ENCODE measurements at places on chromosomes 13 and 19.
A peak's percentile ranks its signal among the peaks of the same experiment; 100 is the strongest.

- no peak for DNase-seq
These were observed 42.5 kb upstream of the INTS6 start for GRCh38 chr13:51495316-51495715.

GRCh38 chr19:9586764-9587163 is 2.5 kb upstream of the ZNF121 start:
- no peak overlapping the region for H3K27ac ChIP-seq
- H3K4me1 ChIP-seq = peaks cover 14% of the 10 kb centered on the region
- DNase-seq = peak; percentile 93
- H3K4me3 ChIP-seq = no peak overlapping the region
- H3K27me3 ChIP-seq = peaks cover 2% of the 10 kb centered on the region

- H3K4me3 ChIP-seq = no peak overlapping the region
- DNase-seq = no peak
- H3K4me1 ChIP-seq = peaks cover 10% of the 10 kb centered on the region
- no peaks in the 10 kb centered on the region for H3K27me3 ChIP-seq
These were observed 305.2 kb downstream of the MTUS2 start for GRCh38 chr13:29125191-29125933.

DNA sequence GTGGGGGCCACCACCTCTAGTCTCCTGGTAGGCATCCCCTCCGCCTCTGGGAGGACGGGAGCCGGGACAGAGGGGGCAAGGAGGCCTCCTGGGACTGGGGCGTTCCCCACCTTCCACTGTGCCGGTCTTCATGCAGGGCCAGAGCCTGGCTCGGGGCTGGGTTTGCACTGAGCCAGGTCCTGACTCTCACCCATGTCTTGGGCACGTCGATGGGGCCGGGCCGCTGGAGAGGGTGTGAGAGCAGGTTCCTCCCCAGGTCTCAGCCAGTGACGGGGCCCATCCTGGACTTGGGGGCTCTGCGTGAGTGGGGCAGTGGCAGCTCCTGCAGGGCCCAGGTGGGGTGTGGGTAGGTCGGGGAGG is 26.6 kb downstream of the ATP11A start:
- H3K4me1 ChIP-seq = peaks cover 16% of the 10 kb centered on the region
- DNase-seq = no peak
- no peak overlapping the region for H3K27ac ChIP-seq
- no peaks in the 10 kb centered on the region for H3K27me3 ChIP-seq
- H3K4me3 ChIP-seq = no peak overlapping the region
- peaks cover 6% of the 10 kb centered on the region for H3K36me3 ChIP-seq

GRCh38 chr13:23705583-23705982 is 135.4 kb downstream of the TNFRSF19 start:
- no peaks in the 10 kb centered on the region for H3K27me3 ChIP-seq
- H3K27ac ChIP-seq = no peak overlapping the region
- no peaks in the 10 kb centered on the region for H3K4me1 ChIP-seq

- peaks cover 3% of the 10 kb centered on the region for H3K36me3 ChIP-seq
- peak within 1 kb of the TSS; percentile 36 for H3K27ac ChIP-seq
- H3K4me1 ChIP-seq = peaks cover 46% of the 10 kb centered on the region
- peak within 1 kb of the TSS; percentile 81 for H3K4me3 ChIP-seq
- no peaks in the 10 kb centered on the region for H3K27me3 ChIP-seq
These were observed at the start of gene KCNK6 for GRCh38 chr19:38319421-38320258. Gene KCNK6 (plus strand): TSS chr19:38319845. CDS start chr19:38319951, 106 bp downstream.

GRCh38 chr13:44989071-44989889 is at the start of the genes GPALPP1 and NUFIP1:
Gene GPALPP1 (plus strand): TSS chr13:44989538. CDS start chr13:44989655, 117 bp downstream.
Gene NUFIP1 (minus strand): TSS chr13:44989471. CDS start chr13:44989436, 35 bp downstream.
- H3K27me3 ChIP-seq = no peaks in the 10 kb centered on the region

DNA sequence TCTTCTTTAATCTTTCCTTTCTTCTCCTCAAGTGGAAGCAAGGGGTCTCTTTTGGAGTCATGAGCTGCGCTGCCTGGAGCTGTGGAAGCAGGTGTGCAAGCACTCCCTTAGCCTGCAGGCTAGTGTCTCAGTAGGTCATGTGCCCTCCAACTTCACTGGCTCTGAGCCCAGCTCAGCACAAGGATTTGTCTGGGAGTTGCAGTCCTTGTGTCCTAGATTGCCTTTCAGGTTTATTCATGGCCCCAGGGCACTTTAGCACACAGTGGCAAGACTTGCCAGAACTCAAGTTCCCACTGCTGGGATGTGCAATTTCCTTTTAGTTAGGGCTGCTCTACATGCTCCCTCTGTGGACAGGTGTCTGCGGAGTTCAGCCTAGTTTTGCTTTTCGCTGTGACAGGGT is 211.7 kb downstream of the LIG4 start:
- DNase-seq = no peak
- H3K4me1 ChIP-seq = no peaks in the 10 kb centered on the region
- H3K27me3 ChIP-seq = no peaks in the 10 kb centered on the region
- H3K4me3 ChIP-seq = no peak overlapping the region

GRCh38 chr13:82477436-82477835 is 1404.8 kb downstream of the SLITRK1 start:
- no peak overlapping the region for H3K27ac ChIP-seq
- no peak overlapping the region for H3K4me3 ChIP-seq
- DNase-seq = no peak
- H3K27me3 ChIP-seq = no peaks in the 10 kb centered on the region

DNA sequence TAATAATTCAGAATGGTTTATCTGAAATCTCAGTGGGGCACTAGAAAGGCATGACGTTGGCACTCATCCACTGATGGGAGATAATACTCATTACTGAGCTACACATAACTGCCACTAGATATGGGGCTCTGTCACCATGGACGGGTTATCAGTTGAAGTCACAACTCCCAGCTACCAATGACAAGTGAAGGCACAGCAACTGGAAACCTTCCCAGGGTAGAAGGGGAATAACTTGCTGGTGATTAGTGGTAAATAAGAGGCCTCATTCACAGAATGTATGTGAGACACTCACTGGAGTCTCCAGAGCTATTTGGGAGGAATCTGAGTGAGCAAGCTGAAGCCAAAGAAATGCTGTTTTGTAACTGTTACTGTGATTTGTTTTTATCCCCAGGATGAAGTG is 249.6 kb downstream of the ENOX1 start:
- H3K4me1 ChIP-seq = no peaks in the 10 kb centered on the region
- DNase-seq = no peak
- H3K27me3 ChIP-seq = no peaks in the 10 kb centered on the region

GRCh38 chr13:80900561-80900960 is 559.6 kb upstream of the SPRY2 start:
- H3K36me3 ChIP-seq = no peaks in the 10 kb centered on the region
- no peak overlapping the region for H3K4me3 ChIP-seq
- no peaks in the 10 kb centered on the region for H3K4me1 ChIP-seq
- H3K27ac ChIP-seq = no peak overlapping the region

Measured in activated naive CD4-positive, alpha-beta T cell treated with anti-CD3 and anti-CD28 coated beads for 36 hours (primary cell).